Amniotic epithelial cell (primary cell): ENCODE measurements at places on chromosomes 5 and 9.

DNA sequence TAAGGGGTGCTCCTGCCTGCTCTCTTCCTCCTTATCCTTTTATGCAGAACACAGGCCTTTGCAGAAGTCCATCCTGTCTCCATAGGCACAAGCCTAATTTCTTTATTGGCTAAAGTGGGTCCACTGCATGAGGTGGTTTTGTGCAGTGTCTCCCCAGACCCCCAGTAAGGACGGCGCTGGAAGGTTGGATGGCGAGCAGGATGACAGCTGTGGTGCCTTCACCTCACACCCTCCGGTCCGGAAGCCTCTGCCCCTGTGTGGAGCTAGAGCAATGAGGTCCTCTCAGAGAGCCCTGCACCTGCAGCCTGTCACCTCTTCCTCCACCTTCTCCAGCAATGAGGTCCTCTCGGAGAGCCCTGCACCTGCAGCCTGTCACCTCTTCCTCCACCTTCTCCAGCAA, 393.7 kb upstream of the IRX1 start:
- no peak for DNase-seq

- DNase-seq: peak; percentile 29
Observed at GRCh38 chr5:62306896-62307689, 1.1 kb downstream of the KIF2A start.

- no peak for DNase-seq
Observed at GRCh38 chr5:43482490-43483297, 971 bp downstream of the TMEM267 start.

GRCh38 chr9:120559546-120559945, 20.4 kb downstream of the CDK5RAP2 start:
- DNase-seq: no peak

DNA sequence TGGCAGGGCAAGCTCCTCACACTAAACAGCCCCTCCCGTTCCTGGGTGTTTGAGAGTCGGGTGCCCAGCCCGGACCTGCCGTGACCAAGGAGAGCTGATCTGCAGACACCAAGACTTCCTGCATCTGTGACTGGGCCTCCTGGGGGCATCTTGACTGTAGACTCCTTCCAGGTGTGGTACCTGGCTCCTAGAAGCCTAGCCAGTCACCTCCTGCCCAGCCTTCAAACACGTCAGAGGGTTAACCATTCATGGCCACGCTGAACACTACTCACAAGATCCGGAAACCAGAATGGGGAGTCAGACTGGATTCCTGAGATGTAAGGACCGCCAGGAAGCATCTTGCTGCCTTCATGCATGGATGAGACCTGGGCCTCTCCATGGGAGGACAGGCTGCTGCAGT, 3.7 kb upstream of the LCN2 start:
- DNase-seq: no peak

GRCh38 chr5:54909911-54910870, 75.2 kb downstream of the ESM1 start:
- DNase-seq: peak; percentile 7

- DNase-seq: no peak
Observed at GRCh38 chr9:28203036-28203435, 629.8 kb upstream of the C9orf72 start.

DNA sequence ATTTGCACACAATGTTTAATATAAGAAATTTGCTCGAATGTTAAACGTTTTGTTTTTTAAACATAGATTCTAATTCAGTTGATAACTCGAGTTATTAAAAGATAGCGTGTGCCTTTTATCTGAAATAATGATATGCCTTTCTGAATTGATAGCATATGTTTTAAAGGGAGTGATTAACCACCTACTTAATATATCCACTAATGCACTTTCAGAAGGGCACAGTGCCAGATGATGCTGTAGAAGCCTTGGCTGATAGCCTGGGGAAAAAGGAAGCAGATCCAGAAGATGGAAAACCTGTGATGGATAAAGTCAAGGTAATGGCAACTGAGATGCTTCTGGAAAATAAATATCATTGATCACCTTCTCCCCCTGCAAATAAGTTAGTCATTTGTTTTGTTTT, 53.9 kb downstream of the ERAP1 start:
- no peak for DNase-seq

DNA sequence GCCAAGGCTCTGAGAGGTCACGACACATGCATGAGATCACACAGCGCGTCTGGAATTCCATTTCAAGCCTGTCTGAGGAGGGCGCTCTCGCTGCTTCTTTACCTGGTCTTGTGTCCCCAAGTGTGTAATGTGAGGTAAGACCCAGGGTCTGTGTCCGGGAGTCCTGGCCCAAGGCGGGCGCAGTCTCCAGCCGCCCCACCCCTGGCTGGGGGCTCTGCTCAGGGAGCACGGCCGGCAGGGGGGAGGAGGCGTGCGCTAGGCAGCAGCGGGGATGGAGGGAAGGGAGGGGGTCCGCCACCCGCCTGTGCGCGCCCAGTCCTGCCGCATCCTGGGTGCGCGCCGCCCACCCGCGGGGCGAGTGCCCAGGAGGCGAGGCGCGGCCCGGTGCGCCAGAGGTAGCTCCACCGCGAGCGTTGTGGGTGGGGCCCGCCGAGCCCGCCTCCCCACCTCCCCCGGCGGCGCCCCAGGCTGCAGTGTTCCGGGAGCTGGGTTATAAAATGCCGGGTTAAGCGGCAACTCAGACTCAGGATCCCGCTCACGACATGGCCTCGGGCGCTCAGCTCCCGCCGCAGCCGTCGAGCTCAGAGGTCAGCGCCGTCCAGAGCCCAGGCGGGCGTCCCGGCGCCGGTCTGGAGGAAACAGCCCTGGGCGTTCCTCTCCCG, at the start of gene CCNI2:
CCNI2 (plus strand) TSS at position 473 of the 662 bp plus-strand sequence; CDS start at position 543, 70 bp downstream.
- DNase-seq: no peak

DNA sequence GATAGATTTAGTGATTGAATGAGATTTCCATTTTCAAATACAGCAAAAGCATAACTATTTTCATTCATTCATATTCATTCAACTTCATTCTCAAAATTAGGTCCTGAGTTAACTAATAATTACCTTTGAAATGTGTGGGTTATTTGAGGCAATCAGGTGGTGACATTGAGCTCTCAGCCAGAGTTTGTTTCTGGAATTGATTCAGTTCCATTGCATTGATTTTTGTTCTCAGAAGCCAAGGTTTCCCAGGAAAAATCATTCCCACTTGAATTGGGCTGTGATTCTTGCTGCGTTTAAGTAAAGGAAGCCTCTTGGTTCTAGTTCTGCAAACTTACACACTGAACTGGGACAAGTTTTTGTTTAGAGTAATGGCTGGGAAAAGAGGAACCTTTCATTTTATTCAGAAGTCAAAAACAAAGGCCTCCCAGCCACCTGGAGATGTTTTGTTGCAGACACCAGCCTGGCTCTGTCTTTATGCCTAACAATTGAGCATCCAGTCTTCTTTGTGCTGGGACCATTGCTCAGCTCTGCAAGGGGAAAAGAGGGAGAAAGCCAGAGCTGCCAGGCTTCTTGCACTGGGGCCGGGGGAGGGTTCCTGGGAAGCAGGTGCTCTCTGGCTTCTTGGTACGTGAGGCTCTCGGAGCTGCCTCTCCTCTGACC, 198.6 kb downstream of the TRIO start:
- DNase-seq: no peak

GRCh38 chr9:106713206-106713605, 149.8 kb upstream of the ZNF462 start:
- DNase-seq: no peak

DNA sequence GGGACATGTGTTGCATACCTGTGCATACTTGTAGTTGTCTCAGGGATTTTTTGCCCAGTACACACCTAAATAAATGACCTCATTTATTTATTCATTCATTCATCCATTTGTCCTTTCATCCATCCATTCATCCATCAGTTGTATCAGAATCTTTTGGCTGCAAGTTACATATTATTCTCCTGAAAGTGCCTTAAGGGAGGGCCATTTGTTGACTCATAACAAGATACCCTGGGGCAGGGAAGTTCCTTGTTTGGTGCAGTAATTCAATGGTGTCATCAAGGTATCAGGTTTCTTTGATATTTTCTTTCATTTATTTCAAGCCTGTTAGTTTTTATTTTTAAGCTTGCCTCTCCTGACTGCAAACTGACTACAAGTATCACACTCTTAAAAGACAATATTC, 597.9 kb upstream of the TLE4 start:
- DNase-seq: peak; percentile 23

DNA sequence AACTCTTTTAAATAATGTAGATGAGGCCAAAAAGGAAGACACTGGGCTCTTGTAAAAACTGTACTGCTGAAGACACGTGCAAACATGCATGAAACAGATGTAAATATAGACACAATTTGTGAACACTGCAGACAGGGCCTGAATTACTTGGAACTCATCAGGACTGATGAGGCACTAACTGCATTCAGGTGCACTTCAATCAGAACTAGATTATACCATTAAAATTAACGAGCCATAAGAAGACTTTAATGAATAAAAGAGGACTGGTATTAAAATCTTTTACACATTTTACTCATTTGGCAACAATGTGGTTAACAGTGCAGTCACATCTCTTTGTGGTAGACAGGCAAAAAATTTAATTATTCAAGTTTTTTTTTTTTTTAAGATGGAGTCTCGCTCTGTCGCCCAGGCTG, 13.4 kb upstream of the ZCCHC9 start:
- no peak for DNase-seq

DNA sequence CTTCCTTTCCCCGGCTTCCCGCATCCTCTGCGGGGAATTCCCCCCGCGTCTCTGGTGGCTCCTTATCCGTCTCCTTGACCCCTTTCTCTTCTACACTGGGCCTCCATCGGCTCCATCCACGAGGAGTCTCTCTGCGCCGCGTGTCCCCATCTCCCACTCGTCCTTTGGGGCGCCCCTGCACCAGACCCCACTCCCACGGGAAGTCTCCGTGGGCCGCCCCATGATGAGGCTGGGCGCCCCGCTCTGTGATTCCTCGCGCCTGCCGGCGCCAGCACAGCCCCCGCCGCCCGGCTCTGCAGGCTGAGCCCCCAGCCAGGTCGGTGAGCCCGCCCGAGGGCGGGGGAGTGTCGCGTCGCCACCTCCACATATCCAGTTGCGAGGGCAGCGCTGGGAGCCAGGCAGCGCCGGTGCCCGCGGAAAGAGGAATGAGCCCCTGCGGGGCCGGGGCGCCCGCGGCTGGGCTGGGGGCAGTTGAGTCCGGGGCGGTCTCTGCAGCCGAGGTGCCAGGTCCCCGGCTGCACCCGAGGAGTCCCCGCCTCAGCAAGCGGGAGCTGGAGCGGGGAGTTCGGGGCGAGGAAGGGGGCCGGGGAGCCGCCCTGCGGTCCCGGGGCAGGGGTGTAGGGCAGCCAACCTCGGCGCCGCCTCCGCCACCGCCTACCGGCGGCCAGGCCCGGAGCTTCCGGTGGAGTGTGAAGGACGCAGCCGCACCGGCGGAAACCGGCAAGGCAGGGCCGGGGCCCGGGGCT, 2.1 kb upstream of the TRAF1 start:
- peak; percentile 42 for DNase-seq

- DNase-seq: peak; percentile 6
Observed at GRCh38 chr5:123673107-123673506, 161.1 kb downstream of the CSNK1G3 start.

DNA sequence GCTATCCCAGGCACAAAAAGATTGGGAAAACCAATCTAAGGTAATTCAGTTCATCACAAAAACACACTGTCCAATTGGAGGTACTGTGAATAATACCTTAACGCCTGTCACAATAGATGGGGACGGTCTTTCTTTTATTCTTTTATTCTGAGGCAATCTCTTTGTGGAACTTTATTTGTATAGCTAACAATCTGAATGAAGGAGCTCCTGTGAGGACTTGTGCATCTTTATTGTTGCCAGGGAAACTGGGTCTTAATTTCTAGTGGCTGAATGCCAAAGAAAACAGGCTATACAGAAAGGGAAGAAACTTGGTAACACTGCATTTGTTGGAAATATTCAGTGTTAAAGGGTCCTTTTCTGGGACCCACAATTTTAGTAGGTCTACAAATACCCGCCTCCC, 546.9 kb upstream of the C9orf72 start:
- no peak for DNase-seq

GRCh38 chr5:59236986-59237385, 654.1 kb downstream of the RAB3C start:
- DNase-seq: no peak

DNA sequence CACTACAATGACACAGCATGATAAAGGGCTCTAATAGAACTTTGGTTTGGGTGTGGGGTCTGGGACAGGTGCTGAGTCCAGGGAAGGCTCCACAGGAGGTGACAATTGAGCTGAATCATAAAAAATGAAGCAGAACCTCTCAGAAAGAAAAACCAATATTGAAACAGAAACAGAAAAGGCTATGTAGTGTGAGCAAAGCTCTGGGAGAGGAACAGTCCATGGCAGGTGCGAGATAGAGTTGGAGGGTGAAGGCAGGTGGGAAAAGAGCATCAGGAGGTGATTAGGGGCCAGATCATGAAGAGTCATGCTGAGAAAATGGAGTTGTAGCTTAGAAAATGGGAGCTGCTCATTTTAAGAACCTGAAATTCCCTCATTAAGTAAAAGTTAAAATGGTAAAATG, 164.9 kb downstream of the KCTD16 start:
- DNase-seq: no peak

DNA sequence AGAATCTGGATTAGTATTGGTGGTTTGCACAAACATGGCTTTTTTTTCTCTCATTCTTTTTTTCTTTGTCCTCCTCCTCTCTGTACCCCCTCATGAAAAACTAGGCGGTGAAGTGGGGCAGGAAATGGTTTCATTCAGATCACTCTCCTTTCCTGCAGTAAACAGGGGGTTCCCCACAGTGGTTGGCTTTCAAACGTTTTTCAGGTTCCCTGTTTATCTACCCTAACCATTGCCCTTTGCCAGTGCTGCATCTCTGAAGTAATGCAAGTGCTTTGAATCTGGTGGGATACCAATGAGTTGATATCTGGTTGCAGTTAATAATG, 29.8 kb downstream of the NR4A3 start:
- no peak for DNase-seq

DNA sequence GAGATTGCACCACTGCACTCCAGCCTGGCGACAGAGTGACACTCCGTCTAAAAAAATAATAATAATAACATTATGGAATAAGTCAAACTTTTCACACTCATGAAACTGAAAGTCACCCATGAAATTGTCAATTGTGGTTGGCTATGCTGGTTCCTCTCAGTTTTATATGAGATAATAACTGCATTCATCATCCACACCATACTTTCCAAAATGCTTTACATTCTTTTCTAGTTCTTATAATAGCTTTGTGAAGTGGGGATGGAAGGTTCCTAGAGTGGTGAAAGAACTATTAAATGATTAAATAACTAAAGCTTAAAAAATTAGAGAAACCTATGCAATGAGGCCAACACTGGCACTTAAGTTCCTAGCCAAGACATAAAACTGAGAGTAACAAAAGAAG, 12.6 kb upstream of the ASPN start:
- DNase-seq: no peak

DNA sequence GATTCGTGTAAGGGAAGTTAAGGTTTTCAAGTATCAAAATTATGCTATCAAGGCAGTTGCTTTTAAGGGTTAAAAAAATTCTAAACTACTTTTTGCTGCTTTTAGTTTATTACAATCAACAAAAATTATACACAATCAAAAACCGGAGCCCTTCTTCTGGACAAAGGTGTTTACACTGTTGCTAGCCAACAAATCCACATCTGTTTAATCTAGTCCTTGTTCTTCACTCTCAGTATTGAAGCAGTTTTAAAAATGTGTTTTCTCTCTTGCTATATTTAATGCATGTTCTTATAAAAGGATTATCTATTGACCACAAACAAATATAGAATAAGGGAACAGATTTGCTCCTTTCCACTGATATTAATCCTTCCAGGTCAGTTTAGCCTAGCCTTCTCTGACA, 2.5 kb downstream of the FEM1C start:
- DNase-seq: peak; percentile 40

GRCh38 chr5:109901628-109901981, 211.9 kb downstream of the MAN2A1 start:
- no peak for DNase-seq
